Activated T-helper 9 cell treated with anti-CD3 and anti-CD28 coated beads, Interleukin-2, amount 50 U/mL, for 16 hours (primary cell): ENCODE measurements at places on chromosomes 4 and X.

DNA sequence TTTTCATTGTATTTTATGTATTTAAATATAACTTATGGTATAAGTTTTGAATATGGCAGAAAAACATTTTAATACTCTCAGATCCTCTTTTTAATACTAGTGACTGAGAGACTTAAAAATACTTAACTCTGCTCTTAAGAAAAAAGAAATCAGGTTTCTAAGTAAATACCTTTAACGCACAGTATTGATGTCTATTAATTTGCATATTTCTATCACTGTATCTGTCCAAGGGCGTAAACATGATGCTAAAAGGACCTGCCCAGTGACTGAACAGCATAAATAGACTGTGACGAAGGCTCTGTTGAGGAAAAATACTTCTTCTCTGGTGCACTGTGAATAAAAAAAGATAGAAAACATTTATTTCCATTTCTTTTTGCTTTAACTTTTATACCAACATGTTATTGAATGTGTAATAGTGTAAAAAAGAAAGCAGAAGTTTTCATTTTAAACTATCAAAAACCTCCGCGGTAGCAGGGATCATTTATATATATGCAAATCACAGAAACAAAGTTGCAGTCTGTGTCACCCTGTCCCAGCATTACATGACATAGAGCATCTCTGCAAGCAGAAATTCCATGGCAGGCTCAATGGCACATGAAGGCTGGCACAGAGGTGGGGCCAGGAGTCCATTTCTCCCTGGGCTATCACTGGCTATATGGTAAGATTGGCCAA lies 75.4 kb downstream of the ZAR1 start:
- no peak for DNase-seq

DNA sequence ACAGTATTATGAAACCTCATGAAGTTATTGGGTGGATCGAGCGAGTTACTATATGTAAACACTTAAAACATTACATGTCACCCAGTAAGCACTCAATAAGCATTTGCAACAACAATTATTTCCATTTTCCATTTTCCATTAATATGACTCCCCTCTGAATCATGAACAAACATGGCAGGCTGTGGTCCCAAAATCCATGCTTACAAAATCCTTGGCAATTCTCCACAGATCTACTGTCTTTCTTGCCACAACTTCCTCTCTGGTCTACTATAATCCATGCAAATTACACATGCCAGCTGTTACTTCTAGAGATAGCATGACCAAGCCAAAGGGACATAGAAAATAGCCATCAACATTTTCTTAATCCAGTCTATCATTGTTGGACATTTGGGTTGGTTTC lies 22.0 kb downstream of the ASB11 start:
- DNase-seq = no peak

- DNase-seq = no peak
Measured at GRCh38 chr4:15425520-15425919, 2.3 kb upstream of the C1QTNF7 start.

- no peak for DNase-seq
Measured at GRCh38 chr4:119093042-119093827, 42.4 kb upstream of the MYOZ2 start.

GRCh38 chr4:128861856-128862518 lies 52.5 kb downstream of the JADE1 start:
- no peak for DNase-seq

- DNase-seq = no peak
Measured at GRCh38 chr4:165053645-165054044, at the start of gene TRIM75. TRIM75 (plus strand) TSS chr4:165053866; CDS start chr4:165059148, 5,282 bp downstream.

GRCh38 chrX:31217084-31217483 lies 145.2 kb upstream of the FTHL17 start:
- DNase-seq = no peak

DNA sequence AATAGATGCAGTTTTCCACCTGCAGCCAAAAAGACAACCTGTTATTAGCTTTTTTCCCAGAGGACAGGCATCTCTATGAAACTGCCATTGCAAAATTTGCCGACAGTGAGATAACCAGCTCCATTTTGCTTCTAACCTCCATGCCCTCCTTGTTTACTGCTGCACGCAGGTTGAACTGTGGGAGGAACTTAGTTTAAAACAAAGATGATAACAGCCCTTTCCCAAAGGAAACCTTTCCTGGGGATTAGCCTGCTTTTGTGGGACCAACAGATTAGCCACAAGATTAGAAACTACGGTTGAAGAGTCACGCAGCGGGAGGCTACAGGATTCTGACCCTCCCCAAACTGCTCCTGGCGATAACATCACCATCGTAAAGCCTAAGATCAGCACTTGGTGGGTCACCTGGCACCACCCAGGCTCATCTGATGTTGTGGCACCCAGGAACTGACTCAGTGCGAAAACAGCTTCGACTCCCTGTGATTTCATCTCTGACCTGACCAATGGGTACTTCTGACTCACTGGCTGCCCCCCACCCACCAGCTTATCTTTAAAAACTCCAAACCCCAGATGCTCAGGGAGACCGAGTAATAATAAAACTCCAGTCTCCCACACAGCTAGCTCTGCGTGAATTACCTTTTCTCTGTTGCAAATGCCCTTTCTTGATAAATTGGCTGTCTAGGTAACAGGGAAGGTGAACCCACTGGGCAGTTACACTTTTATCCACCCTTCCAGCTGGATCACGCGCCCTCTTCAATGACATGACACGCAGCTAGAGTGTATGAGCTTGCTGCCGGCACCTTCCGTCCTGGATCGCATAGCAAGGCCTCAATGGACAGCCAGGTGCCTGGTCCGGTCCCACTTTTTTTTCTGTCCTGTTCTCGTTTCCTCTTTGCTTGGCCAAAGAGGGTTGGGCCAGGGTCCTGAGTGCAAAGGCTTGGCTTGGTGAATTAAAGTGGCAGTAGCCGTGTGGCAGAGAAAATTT lies 27.2 kb downstream of the NOP14 start:
- peak; percentile 58 for DNase-seq

DNA sequence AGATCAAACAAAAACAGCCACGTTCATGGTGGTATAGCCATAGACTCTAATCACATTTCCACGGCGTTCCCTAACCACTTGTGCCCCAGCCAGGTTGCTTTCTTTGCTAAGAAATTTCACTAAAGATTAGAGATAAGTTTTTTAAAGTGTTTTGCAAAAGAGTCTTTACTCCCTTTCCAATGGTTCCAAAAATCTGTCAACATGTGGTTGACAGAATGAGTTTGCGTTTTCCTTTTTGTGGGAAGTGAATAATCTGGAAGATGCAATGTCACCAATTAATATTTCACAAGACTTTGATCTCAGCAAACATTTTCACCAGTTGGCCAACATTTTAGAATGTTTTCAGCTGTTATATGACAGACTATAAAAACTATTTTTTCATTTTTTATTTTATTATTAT lies 35.3 kb downstream of the CXCL1 start:
- no peak for DNase-seq

- DNase-seq = no peak
Measured at GRCh38 chr4:185774845-185775680, 36.9 kb downstream of the SORBS2 start.

DNA sequence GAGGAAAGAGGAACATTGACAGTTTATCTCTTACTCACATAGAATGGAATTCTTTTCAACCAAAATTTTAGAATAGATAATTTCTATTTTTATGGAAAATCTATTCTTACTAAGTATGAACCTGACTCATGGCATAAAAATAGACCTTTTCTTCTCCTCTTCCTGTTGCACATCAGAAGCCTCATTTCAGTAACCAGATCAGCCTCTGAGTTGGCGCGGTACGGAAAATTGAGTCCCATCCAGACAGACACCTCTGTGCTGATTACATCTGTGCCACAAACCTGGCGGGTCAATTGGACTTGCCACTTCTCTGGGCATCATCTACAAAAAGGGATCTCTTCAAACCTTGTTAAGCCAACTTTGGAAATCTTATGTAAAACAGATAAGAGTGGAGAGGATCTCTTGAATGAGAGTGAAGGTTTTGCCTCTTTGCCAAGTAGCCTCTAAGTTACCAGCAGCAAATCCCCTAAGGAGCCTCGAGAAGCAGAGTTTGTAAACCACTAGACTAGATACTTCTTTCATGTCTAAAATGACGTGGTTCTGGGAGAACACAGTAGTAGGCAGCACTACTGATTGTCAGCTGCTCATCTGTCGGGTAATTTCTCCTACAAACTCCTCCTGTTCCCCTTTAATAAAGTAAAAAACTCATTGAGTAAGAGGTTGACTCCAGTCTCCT lies 37.4 kb downstream of the TENM3 start:
- DNase-seq = no peak

- no peak for DNase-seq
Measured at GRCh38 chr4:7422151-7422897, 12.4 kb downstream of the PSAPL1 start.

GRCh38 chr4:11529625-11530201 lies 101.0 kb upstream of the HS3ST1 start:
- no peak for DNase-seq

DNA sequence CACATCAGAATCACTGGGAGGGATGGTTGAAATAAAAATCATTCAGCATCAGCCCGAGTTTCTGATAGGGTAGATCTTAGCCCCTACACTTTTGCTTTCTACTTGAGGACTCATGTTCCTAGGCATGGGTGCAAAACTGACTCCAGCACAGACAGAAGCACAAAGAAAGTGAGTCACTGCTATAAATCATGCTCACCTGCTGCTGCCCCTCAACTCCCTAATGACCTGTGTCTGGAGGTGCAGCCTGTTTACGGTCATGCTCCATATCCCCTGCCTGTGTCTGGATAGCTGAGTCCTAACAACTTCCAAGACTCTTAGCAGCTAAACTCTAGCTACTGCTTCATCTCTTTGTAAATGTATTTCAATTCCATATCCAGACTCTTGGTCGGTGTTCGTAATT lies 57.8 kb downstream of the ADGRA3 start:
- DNase-seq = no peak

GRCh38 chr4:38957261-38957815 lies 74.9 kb downstream of the TMEM156 start:
- no peak for DNase-seq

DNA sequence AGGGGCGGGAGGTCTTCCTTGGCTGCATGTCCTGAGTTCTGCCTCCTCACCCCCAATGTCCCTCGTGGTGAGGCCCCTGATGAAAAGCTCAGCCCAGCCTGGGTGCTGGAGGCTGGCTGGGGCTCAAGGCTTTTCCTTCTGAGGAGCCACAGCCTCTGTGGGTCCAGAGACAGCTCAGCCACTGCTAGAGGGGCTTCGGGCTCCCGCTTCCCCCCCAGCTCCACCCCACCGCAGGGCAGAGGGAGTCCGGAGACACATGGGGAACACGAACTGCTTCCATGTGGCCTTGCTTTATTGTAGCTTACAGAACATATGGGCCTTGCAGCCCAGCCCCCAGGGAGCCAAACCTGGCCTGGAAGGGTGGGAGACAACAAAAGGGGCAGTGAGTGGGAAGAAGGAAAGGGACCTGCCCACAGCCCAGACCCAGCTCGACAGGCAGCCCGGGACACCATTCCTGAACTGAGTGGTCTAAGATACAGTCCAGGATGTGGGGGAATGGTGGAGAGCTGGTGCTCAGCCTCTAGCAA lies 89.9 kb upstream of the NKX1-1 start:
- no peak for DNase-seq

DNA sequence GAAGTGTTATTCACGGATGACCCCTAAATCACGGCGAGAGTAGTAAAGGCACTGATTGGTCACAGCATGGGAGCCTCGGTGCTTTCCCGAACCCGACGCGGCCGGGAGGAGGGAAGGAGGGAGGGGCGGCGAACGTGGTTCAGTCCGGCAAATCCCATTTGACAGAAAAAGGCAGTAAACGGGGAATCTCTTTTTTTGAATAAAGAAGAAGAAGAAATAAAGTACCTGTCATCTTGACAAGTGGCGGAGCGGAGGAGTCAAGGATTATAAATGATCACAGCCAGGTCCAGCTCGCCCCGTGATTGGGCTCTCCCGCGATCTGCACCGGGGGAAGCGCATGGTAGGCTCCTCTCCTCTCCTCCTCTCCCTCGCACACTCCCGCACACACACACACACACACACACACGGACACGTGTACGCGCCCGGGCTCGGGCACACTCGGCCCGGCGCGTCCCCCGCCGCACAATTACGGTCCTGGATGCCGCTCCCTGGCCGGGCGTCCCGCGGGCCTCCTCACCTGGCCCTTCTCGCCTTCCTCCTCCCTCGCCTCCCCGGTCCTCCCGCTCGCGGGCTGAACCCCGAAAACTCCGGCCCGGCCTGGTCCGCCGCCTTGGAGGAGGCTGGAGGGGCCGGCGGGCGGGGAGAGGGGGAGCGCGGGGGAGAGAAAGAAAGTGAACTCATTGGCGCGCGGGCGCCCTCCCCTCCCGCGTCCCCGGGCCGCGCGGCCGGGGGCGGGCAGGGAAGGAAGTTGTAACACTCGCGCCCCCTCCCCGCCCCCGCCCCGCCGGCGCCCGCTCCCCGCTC lies 99.2 kb upstream of the TENM3 start:
- no peak for DNase-seq

- DNase-seq = no peak
Measured at GRCh38 chrX:4238916-4239315, 525.5 kb upstream of the PRKX start.

DNA sequence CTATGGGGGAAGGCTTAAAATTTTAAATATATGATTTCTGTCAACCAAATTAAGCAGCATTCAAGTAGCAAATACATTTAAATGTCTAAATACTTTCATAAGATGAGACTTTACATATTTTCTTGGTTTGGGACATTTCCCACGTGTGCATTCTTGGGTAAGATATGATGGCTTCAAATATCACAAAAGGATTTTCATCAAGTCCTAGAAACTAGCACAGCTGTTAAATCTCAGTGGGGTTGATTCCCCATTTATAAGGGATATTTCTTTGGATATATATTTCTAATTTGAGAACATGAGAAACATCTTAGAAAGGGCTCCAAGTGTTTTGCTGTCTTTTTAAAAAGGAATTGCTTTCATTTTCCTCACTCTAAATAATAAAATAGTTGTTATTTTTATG lies 90.2 kb downstream of the P2RY10 start:
- no peak for DNase-seq

DNA sequence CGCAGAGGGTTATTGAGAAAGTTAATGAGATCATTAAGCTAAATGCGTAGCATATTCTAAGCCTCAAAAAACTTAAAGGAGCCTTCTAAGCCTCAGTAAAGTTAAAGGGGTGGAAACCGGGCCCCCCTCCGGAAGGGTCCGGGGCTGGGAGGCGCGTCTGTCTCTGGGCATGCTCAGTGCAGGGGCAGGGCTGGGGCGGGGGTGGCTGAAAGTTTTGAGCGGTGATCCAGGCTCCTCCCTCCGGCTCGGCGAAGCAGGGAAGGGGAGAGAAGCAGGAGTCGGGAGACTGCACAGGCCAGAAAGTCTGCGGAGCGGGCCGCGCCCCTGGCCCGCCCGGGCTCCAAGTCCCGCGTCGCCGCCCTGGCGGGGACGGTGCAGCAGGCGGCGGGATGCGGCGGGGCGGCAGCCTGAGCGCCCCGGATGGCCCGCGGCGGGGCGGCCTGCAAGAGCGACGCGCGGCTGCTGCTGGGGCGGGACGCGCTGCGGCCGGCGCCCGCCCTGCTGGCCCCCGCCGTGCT lies at the start of gene EVC:
Gene EVC, plus strand, starts transcription at position 241 of the 518 bp plus-strand sequence. Its CDS starts 180 bp downstream, at position 421.
- no peak for DNase-seq
